ENCODE measurements at places on chromosomes 2 and 18. TPM values are rescaled to one million over a fixed set of nuclear protein-coding genes. Genes with fewer than 3 reads are reported as not detected.

The DLX2 gene
- not detected for total RNA-seq

The IL36B gene
- not detected for total RNA-seq

The ADD2 gene
- total RNA-seq = 156 TPM

The IFIH1 gene
- total RNA-seq = 13.2 TPM

The DPYSL5 gene
- not detected for total RNA-seq

Measured in liver (tissue), 10 donors.